ENCODE measurements at places on chromosomes 12 and 14.

- no peak for DNase-seq
Observed at GRCh38 chr12:25495331-25496097, 57.6 kb downstream of the LMNTD1 start.

- no peak for DNase-seq
Observed at GRCh38 chr14:62896932-62897456, 148.3 kb downstream of the KCNH5 start.

- no peak for DNase-seq
Observed at GRCh38 chr12:131911028-131911650, 16.7 kb downstream of the ULK1 start.

- DNase-seq, result no peak
Observed at GRCh38 chr12:113351089-113351488, 7.3 kb upstream of the PLBD2 start.

DNA sequence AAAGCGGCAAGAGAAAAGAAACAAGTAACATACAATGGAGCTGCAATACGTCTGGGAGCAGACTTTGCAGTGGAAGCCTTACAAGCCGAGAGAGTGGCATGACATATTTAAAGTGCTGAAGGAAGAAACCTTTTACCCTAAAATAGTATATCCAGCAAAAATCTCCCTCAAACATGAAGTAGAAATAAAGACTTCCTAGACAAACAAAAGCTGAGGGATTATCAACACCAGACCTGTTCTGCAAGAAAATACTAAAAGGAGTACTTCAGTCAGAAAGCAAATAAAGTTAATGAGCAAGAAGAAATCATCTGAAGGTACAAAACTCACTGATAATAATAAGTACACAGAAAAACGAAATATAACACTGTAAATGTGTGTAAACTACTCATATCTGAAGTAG lies 77.5 kb upstream of the ABCD2 start:
- no peak for DNase-seq

DNA sequence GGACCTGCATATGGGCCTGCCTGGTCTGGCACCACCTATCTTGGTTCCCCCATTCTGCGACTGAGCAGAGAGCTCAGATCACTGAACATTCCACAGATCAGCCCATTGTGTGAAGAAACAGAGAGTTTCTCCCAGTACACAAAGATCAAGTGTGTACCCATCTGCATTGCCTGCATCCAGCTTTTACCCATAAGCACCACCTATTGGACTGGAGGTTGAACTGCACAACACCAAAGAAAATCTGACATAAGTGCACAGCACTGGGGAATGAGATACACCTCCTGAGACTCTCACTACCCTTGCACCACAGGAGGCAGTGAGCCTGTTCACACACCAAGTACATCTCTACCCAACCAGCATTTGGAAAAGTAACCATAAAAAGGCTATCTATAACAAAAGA lies 362.6 kb upstream of the CLEC14A start:
- peak; percentile 24 for DNase-seq

DNA sequence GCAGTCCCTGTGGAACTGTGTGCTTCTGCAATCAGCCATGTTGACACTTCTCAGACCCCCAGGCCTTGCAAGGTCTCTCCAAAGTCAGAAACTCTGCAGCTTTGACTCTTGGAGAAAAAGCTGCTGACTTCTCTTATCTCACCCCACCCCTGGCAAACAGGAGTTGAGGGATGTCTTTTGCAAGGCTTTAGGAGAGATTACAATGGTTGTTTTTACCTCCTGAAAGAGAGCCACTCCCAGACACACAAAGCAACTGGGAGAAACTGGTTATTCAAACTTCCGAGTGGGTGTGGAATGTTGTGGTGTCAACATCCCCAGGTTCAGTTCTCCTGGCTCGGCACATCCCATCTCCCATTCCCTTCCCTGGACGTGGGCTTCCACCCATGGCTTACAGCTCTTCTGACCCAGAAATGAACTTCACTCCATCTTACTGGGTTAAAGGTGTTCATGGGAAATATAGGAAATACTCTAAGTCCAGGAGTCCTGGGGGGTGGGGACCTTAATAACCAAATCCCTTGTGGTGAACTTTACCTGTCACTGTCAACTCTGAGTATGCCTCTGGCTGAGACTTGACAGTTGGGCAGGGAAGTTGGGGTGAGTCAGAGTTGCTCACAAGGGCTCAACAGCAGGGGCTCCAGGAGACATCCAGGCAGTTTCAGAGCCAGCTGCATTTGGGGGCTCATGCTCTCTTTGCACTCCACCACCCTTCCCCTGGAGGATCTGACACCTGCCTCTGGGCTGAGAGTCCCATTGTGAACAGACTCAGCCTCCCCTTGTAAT lies 41.9 kb downstream of the CCDC177 start:
- DNase-seq, result no peak

- DNase-seq, result peak; percentile 34
Observed at GRCh38 chr14:50832935-50833630, 2.1 kb upstream of the NIN start.

DNA sequence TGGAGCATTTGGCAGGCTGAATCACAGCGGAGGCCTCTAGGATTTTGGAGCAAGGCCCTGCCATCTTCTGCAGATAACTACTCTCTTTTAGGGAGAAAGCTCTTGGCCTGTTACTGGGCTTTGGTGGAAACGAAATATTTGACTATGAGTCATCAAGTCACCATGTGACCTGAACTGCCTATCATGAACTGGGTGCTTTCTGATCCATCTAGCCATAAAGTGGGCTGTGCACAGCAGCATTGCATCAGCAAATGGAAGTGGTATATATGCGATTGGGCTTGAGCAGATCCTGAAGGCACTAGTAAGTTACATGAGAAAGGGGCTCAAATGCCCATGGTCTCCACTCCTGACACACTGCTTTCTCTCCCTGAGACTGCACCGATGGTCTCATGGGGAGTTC lies 21.1 kb downstream of the GYS2 start:
- DNase-seq, result no peak

Data from NCI-H69 (cell line).